Activated gamma-delta T cell treated with anti-CD3 and anti-CD28 coated beads, Interleukin-2, amount 50 U/mL, for 16 hours (primary cell): ENCODE measurements at places on chromosomes 1 and 21.

GRCh38 chr1:109371341-109371739 is 26.4 kb downstream of the SORT1 start:
- DNase-seq = no peak

DNA sequence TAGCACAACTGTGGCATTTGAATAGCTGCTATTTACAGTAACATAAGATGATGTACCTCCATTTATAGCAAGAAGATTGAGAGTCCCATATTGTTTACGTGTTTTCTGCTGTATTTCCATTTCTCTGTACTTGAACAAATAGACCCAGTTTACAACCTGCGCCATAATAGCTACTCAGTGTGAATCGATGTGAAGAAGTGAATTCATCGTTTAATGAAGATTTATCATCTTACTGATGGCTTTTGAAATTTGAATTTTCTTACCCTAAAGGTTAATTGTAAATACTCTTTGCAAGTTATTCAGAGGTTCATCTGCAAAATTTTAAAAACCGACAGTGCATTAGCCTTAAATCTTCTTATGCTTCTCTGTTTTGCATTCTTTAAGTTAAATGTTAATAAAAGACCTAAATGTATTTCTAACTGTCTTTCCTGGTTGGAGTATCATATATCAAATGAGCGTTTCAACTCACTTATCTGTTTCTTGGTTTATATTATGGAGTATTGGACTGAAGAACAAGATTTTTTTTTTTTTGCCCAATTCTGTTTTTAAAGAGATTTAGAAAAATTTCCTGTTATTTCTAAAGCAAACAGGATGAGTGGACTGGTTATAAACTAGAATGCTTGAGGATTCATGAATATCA is 2.2 kb downstream of the MACO1 start:
- DNase-seq = no peak

DNA sequence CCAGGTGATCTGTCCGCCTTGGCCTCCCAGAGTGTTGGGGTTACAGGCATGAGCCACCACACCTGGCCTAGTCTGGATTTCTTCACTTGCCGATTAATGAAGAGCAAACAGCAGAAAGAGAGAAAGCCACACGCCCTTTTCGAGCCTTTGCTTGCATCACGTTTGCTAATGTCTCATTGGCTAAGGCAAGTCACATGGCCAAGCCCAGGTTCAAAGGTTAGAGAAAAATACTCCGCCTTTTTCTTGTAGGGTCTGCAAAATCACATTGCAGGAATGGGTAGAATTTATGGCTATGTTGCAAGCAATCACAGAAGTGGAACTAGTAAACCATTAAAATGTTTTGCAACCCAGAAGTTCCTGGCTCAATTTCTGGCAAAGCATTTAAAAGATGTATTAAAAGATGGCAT is 26.8 kb upstream of the BACH1 start:
- DNase-seq = no peak

DNA sequence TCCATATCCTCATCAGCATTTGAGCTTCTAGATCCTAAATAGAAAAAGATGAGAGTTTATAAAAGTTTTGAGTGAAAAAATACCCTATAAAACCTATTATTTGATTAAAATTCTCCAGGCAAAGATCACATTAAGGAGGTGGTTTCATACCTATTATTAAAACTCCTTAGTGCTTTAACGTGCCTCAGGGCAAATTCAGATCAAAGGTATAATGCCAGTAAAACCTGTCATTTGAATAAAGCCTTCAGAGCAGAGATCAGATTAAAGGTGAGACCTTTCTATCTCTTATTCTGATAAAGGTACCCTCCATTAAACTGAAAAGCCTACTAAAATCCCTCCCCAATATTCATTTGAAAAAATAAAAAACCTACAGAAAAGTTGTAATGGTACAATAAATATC is 34.3 kb upstream of the TRIM33 start:
- DNase-seq = no peak

GRCh38 chr1:24957016-24957807 is 27.1 kb upstream of the RUNX3 start:
- DNase-seq = no peak

GRCh38 chr1:43743206-43743605 is 35.9 kb downstream of the ST3GAL3 start:
- no peak for DNase-seq

DNA sequence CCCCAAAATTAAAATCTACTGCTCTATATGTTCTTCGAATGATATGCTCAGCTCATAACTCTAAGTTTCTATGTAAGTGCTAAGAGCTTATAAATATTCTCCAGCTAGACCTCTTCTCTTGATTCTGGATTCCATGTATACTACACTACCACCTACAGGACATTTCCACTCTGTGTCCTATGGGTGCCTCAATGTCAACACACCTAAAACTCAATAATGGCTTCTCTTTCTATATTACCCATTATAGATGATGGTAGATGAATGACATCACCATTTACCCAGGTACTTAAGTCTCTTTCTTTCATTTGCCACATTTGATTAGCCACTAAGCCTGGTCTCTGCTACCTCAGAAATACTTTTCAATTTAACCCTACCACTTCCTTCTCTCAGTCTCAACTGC is 41.3 kb downstream of the TBX19 start:
- DNase-seq = no peak

DNA sequence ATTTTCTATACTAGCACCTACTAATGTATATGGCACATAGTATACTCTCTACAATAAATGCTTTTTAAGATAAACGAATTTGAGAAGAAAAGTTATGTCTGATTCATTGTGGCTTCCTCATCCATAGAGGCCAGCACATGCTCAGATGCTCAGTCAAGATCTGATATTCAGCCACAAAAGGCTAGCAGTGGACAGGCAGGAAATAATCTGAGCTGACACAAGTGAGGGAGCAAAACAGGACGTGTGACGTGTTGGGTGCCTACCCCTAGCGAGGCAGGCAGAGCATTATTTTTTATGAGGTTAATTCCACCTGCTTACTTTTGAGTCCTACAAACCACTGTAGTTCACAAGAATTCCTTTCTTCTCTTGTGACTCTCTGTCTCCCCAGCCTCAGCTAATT is 550.9 kb downstream of the SMYD3 start:
- no peak for DNase-seq

- no peak for DNase-seq
Measured at GRCh38 chr1:107132780-107133179, 8.1 kb upstream of the NTNG1 start.

- no peak for DNase-seq
Measured at GRCh38 chr1:114290776-114291175, 137.1 kb upstream of the SYT6 start.

DNA sequence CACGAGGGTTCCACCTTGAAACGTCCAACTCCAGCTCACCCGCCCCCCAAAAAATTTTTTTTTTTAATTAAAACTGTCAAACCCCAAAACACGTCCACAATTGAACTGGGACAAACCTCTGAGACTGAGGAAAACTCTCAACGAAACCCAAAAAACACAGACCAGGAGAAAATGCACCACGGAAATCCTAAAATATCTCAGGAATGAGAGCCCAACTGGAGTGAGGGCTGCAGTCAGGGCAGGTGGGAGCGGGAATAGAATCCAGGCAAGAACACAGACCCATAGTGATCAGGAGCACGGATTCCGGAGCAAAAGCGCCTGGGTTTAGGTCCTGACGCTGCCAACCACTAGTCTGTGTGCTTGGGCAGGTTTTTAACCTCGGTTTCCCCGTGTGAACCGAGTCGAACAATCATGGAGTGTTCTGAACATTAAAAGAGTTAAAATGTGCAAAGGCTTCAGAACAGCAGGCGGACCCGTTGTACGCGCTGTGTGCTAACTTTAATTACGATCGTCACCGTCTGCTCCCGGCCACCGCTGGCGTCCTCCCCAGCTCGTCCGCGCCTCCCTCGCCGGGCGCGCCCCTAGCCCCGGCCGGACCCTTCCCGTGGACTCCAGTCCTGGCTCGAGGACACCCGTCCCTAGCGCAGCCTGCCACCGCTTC is 624 bp downstream of the ARHGAP29 start:
- no peak for DNase-seq

- DNase-seq = no peak
Measured at GRCh38 chr1:67682659-67683197, 2.3 kb upstream of the GADD45A start.

DNA sequence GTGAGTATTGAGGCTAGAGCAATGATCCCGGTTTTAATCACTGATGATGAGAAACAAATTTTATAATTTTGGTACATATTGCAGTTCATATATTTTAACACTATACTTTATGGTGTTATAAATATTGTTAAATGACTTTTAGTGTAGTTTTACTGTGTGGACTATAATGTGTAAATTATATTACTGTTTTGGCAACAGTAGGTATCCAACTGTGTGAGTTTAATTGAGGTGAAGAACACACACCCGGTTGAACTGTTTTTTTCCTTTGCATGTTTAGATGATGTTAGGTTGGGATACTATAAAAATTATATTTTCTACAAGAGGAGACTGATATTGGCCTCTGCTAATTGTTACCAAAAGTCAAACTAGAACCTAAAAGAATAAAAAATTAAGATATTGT is 166.5 kb downstream of the SDCCAG8 start:
- DNase-seq = no peak
